ENCODE measurements at places on chromosomes 6 and 20. TPM values are rescaled to one million over a fixed set of nuclear protein-coding genes. Genes with fewer than 3 reads are reported as not detected.

The MED23 gene
- total RNA-seq, result 54.4 TPM

The MAFB gene
- 0.64 TPM for total RNA-seq

DNA sequence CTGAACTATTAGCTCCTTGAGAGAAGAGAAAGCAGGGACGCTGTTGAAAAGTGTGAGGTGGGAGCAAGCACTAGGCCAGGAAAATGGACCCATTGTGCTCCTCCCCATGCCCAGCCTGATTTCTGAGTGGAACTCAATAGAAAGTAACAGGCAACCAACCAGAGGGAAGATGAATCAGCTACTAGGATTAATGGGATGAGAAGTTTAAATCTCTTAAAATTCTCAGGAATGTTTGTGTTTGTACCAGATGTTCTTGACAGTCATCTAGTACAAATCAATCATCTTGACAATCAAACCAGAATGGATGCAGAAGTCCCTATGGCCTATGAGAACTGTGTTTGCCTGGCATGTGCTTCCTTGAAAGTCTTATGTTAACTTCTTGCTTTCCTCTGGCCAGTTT lies 48.9 kb downstream of the HDDC2 start:
- no peak for DNase-seq

The KCNQ2 gene
- total RNA-seq, result not detected

- no peak for DNase-seq
Observed at GRCh38 chr6:63353286-63353630, 33.5 kb upstream of the LGSN start.

DNA sequence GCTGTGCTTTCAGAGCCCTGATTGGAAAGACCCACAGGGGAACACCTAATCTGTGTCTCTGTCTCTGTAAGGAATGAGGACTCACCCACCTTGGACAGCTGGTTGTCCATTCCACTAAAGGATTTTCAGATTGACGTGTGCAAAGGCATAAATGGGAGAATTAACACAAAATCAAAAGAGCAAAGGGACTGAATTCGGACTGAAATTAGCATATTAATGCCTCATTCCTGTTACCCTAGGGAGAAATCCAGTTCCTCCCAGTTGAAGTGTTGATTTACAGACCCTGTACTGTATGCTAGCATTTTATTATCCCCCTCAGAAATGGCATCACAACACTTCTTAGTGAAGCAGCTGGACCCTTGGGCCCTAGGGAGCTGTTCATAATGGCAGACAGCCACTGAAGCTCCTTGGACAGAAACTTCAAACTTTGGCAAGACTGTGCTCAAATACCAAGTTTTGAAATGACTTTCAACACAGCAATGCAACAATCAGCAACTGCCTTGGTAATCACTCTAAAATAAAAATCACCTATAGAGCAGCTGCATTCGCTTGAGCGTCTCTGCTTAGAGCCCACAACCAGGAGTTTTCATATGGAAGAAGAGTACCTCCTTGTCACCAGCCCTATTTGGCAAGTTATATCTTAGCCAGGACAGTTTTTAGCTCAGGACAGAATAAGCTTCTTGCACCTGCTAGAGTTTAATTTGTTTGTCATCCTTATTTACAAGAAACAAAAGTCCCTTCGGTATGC lies 118.1 kb downstream of the TRDN start:
- no peak for DNase-seq

- no peak for DNase-seq
Observed at GRCh38 chr6:167020206-167020605, 21.0 kb downstream of the CEP43 start.

DNA sequence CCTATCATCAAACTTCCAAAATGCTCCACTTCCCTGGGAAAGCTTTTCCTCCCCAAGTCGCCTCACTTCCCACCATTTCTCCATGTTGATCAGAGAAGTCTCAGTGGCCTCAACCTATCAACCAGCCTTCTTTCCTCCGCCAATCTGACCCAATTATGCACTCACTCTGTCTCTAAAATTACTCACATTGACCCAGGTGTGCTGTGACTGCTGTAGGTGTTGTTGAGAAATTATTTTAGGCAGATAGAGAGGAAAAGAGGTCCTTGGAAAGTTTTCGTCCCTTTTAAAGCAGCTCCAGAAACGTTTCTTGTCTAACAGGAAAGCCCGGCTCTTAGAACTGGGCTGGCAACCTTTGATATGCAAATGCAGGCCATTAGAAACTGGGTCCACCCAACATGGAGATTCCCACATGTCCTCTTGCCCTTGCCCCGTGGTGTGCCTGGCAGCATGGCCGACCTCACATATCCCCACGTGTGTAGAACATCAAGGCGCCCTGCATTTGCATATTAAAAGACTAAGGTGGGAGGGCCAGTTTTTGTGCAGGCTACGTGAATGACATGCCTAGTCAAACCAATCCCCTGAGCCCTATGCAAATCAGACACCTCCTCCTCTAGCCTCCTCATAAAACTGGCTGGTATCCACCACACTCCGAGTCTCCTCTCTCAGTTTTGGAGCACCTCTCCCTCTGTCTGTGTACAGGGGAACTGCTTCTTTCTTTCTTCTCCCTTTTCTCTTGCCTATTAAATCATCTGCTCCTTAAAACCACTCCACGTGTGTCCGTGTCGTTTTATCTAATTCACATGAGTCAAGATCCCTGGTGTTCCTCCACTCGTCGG lies 12.9 kb downstream of the IPCEF1 start:
- DNase-seq, result peak; percentile 65

GRCh38 chr6:96947055-96947454 lies 22.5 kb downstream of the KLHL32 start:
- DNase-seq, result no peak

GRCh38 chr6:88566746-88567534 lies 396.5 kb downstream of the RNGTT start:
- no peak for DNase-seq

The WFDC10B gene
- total RNA-seq, result not detected

DNA sequence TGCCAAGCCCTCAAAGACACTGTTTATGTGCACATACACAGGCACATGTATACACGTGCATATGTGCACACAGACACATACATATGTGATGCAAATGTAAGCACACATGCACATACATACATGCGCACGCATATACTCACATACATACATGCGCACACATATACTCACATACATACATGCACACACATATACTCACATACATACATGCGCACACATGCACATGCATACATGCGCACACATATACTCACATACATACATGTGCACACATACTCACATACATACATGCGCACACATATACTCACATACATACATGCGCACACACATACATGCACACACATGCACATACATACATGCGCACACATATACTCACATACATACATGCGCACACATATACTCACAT lies 20.5 kb upstream of the FOXQ1 start:
- DNase-seq, result no peak

DNA sequence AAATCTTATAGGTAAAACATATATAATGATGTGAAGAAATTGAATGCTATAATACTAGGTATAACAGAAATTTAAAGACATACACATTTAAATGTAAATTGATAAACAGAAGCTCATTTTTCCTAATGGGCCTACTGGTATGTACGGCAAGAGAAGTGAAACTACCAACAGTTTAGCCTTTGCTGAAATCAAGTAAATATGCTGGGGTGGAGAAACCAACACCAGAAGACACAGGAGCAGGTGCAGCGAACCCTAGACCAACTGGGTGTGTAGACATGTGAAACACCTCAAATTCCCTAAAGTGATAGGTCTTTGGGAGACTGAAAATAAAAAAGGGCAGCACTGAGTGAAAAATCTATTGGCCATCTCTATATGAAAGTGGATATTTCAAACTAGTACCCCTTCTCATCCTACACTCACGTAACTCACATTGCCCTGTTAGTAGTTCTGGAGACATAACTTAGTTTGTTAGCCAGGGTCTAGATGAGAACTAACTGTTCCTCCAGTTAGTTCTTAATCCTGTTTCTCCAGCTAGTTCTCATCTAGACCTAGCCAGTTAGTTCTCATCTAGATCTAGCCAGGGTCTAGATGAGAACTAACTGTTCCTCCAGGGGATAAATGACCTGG lies 53.1 kb downstream of the SLC35D3 start:
- DNase-seq, result no peak

The NKX2-2 gene
- total RNA-seq, result not detected

The LAMA2 gene
- total RNA-seq, result 40.2 TPM

DNA sequence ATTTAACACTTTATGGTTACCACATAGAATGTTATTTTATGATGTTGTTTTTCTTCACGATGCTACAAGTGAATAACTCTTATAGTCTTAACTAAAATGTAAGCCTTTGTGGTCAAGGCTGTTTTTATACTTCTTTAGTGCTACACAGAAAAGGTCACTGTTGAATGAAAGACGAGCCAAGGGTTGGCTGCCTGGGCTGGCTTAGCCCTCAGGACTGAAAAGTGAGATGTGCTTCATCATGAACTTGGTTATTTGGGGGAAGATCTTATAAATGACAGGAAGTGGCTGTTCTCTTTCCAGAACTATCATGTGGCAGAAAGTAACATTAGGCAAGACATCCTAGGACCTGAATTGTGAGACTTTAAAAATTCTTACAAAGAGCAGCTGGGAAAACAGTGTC lies 404.0 kb downstream of the BTBD3 start:
- no peak for DNase-seq

DNA sequence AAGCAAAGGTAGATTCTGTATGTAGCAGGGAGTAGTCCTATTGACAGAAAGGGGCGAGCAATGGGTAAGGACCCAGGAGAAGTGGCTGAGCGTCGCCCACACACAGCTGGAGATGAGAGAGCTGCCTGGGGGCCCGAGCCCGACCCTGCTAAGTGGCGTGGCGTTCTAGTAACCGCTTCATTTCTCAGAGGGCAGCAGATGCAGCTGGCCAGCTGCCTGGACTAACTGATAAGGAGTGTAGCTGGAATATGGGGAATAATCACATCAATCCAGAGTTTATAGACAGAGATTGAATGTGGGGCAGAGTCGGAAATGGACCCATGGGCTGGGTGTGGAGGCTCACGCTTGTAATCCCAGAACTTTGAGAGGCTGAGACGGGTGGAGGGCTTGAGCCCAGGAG lies 64.4 kb downstream of the EZR start:
- DNase-seq, result no peak

GRCh38 chr20:37329481-37330165 lies 16.3 kb upstream of the SRC start:
- DNase-seq, result no peak
